ENCODE measurements at places on chromosomes 5 and 9.

GRCh38 chr5:81838307-81838906 lies 87.5 kb upstream of the SSBP2 start:
- no peak for DNase-seq

DNA sequence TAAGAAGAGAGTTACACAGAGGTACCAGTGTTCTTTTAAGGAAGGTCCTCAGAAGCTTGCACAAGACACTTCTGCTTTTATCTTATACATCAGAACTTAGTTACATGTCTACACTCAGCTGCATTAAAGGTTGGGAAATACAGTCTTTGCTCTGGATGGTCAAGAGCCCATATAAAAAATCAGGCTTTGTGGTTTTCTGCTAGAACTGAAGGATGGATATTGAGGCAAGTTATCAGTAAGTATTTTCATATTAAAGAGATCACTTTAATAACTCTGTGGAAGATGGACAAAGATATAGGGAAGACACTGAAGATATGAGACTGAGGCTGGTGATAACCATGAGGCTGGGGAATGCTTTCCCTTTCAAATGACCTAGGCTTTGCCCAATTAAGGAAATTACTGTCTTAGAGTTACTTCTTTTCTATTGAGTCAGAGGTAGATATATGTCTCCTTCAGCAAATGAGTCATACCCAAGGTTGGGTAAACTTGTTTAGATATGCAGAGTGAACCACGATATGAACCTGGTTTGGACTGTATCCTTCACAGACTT lies 87.0 kb upstream of the TNC start:
- DNase-seq = no peak

- DNase-seq = no peak
Measured at GRCh38 chr9:124008694-124009530, 2.7 kb upstream of the LHX2 start.

DNA sequence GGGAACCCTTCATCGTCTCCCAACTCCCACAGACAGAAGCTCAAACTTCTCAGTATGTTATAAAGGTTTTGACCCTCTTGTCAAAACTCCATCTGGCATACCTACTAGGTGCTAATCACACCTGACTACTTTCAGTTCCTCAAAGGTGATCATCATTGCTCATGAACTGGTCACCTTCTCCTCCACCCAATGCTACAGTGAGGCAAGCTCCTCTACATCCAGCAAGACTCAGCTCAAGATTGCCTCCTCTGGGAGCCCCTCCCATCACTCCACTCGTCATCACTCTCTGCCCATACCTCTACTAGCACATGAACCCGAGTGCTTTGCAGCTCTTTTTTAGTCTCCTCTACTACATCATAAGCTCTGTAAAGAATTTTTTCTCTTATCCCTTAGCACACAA lies 102.4 kb downstream of the LPAR1 start:
- DNase-seq = no peak

- DNase-seq = no peak
Measured at GRCh38 chr9:38345851-38346755, 46.4 kb upstream of the ALDH1B1 start.

GRCh38 chr9:121818016-121818661 lies 166.7 kb downstream of the DAB2IP start:
- no peak for DNase-seq

DNA sequence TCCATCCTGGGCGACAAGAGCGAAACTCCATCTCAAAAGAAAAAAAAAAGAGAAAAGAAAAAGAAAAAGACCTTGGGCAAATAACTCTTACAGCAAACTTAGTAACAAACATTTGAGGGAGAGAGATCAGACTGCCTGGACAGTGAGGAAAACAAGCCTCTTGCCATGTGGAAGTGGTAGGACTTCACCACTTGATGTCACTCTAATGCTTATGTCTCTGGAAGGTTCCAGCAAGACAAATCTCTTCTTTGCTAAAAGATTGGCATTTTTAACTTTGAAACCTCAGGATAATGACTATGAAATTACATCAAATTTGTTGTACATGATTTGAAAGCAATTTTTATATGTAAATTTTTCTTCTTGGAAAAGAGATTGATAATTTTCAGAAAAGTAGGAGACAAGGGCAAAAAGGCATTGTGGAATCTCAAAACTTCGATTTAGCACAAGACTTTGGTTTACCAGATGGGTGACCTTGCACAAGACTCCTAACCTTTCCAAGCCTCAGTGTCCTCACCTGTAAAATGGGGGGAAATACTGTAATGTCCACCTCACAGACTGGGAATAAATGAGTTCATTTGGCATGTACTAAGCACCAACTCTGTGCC lies 5.4 kb downstream of the ACTL7B start:
- peak; percentile 11 for DNase-seq
